ENCODE measurements at places on chromosomes 3 and 15.

DNA sequence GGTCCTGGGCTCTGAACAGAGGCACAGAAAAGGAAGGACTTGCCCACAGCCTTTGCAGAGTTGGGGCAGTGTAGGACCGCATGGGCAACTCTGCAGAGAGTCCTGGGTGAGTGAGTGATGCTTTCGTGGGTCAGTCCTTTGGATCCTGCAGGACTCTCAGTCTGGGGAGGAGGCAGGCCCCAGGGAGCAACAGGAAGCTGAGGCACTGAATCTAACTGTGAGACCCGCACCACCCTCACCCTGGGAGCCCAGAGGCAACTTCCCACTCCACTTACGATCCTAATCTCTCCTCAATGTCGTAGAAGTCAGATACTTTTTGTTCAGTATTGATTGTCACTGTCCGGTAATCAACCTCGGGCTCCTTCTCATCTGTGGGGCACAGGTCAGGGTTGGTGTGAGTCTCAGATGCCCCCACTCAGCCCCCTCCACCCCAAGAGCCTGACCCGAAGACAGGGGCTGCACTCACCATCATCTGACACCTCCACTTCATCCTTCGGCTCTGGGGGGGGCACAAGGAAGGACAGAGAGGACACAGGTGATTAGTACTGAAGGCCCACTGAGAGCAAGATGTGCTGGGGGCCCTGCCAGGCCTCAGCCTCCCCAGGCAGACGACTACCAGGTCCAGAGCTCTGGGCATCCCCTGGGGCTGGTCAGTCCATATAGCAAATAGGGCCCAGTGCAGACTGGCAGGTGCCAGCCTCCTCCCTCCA, 64.0 kb upstream of the HACD2 start:
- DNase-seq: no peak

GRCh38 chr3:171121801-171122200, 95.3 kb upstream of the SLC2A2 start:
- DNase-seq: no peak

GRCh38 chr3:72505539-72506405, 342.5 kb downstream of the SHQ1 start:
- no peak for DNase-seq

DNA sequence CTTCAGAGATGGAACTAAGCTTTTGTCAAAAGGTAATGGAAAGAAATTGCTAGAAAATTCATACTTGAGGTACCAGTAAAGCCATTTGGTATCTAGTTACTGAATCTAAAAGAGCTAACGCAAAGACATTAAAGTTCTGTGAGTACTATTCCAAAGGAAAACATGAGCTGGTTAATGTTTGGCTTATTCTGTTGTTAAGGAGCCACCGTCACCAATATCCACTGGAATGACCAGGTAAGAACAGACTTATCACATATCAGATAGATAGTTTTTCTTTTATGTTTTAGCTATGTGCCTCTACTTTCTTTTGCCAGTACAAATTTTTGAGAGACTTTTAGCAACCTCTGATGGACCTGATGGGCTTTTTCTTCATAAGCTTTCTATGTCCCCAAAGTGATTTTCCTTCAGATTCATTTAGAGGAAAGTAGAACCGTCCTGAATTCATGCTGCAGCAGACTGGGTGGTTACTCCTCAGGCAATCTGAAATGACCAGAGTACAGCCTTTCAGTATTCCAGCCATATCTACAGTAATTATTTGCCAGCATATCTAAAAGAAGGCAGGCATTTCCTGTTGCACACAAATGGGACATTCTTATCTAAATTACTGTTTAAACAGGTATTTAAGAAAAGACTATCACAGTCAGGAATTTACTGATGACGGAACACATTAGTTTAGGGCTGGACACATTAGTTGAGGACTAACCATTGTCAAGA, 274.1 kb downstream of the MECOM start:
- no peak for DNase-seq

GRCh38 chr3:190031887-190032752, 88.6 kb downstream of the P3H2 start:
- DNase-seq: no peak

Measured in Panc1 (cell line).